Left lung (tissue), 14 donors: ENCODE measurements at places on chromosomes 11 and 22. TPM values are rescaled to one million over a fixed set of nuclear protein-coding genes. Genes with fewer than 3 reads are reported as not detected.

PRDX5 gene
- 165 TPM for total RNA-seq

NCAM1 gene
- 4.5 TPM for total RNA-seq

TMPRSS4 gene
- 3.5 TPM for total RNA-seq

OR10G8 gene
- total RNA-seq: not detected

PHLDA2 gene
- total RNA-seq: 28.3 TPM
